ENCODE measurements at places on chromosomes 12 and 14.

DNA sequence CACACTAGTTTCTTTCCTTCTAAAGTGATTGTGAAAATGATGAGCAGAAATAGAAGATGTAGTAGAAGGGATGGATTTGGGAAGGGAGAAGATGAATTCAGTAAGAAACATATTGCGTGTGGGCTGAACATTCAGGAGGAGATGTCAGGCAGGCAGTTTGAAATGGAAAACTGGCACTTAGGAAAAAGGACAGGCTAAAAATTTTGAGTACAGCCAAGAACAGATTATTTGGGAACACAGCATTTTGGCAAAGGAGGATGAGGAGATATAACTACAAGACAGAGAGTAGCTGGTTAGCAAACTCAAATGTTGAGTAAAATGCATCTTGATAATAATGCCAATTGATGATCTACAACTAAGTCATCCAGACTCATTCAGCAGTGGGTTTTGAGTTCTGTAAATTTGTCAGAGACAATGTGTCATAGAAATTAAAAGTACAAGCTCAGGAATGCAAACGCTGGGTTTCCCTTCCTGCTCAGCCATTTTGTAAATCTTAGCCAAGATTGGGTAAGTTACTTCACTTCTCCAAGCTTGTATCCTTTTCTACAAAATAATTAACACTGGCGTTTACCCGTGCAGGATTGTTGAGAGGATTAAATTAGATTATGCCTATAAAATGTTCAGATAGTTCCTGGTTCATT, 255.0 kb downstream of the NAV3 start:
- no peak for DNase-seq

DNA sequence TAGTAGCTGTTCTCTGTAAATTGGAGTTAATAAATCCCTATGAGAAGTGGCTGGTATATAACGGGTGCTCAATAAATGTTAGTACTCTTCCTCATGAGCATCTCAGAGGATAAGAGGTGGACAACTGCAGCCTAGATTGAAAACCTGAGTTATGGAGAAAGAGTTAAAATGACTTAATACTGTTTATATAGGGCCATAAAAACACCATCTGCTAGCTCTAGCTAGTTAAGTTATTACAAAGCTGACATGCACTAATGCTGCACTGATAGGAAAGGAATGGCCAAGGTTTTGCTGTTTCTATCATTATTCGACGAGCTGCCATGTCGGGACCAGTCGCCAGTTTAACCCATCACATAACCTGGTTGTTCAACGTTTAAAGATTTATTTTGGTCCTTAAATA, 72.0 kb upstream of the SEL1L start:
- DNase-seq, result no peak

DNA sequence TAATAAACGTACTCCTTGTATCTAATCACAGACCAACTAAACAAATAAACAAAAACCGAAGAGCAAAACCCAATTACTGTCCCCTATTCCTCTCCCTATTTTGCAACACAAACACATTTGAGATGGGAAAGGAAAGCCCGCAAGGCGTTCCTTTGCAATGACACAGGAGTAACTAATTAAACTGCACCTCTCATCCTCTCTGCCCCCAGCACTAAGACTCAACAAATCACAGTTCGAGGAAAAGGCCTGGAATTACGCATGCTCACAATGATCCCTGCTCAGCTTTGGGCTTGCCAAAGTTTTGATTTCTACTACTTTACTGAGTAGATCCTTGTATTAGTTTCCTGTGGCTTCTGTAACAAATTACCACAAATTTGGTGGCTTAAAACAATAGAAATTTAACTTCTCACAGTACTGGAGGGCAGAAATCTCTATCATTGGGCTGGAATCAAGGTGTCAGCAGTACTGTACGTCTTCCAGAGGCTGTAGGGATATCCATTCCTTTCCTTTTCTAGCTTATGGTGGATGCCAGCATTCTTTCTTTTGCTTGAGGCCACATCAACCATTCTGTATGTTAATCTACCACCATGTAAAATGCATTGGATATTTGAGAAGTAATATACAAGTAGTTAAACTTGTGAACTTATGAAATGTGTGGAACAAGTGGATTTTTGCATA, 123.0 kb downstream of the NAV3 start:
- no peak for DNase-seq

DNA sequence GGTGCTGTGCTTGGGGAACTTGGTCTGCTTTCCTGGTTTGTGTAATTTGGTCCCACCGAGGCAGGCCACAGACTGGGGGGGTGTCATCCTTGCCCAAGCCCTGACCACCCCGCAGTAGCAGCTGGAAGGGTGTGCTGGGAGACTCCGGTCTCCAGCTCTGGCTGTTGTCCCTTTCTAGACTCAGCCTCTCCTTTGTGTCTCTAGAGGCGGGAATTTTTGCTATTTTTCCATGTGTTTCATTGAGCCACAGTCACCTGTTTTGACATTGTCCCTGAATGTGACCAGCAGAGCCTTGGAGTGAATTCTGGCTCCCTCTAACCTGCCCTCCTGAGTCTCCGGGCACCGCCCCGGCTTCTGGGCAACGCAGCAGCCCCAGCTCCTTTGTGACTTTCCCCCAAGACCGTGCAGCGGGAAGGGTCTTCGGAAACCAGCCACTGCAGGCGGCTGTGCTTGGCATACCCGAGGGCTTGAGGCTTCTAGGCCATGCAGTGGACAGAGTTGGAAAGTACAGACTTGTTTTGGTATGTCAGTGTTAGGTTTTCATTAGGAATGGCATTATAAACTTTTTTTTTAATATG, 98.6 kb downstream of the TNFAIP2 start:
- no peak for DNase-seq

DNA sequence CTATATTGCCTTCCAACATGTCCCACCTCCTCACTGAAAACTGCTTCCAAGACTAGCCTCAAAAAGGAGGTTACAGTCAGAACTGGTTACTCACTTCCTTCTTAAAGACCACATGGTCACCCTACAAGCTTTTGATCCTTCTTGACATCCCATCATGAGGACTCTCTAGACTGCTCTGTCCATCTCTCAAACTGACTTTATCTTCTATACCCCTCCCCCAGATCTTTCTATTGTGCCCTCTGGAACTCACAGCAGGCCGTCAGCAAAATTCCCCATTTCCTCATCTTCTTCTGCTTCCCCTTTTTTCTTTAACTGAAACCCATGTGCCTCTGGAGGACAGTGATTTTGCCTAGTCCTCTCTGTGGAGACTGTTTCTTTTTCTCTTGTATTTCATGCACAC, 18.1 kb upstream of the IGF1 start:
- DNase-seq, result no peak

- DNase-seq, result no peak
These were observed 148.4 kb upstream of the FKBP4 start for GRCh38 chr12:2646341-2646740.

DNA sequence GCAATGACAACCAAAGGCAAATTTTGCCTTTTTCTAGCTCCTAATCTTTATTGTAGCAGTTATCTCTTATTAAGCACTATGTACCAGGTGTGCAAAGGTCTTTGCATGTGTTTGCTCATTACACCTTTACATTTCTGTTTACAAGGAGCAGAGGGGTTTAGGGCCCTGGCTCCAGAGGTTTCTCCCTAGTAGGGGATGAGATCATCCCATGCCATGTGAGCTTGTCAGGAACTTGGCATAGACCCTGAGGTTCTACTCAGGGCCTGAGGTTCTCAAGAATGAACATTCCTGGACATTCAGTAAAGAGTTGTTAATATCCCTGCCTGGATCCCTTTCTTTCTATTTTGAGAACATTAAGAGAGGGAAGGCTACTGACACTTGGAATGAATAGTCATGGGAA, 292.0 kb downstream of the RPAP3 start:
- no peak for DNase-seq

DNA sequence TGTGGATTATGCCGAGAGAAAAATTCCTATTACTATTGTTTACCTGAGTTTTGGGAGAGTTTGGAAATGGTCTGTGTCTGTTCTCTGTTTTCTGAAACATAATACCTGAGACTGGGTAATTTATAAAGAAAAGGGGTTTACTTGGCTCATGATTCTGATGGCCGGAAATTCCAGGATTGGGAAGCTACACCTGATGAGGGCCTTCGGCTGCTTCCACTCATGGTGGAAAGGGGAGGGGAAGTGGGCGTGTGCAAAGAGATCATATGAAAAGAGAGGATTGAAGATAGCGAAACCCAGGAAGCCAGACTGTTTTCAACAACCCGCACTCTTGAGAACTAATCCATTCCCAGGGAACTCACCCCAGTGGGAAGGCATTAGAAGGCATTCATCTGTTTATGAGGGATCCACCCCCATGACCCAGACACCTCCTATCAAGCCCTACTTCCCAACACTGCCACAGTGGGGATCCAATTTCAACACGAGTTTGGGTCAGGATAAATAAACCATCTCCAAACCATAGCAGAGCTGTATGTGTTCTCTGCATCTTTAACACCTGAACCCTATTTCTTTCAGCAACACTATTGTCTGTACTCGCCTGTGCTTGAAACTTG, 51.1 kb downstream of the APAF1 start:
- DNase-seq, result no peak

DNA sequence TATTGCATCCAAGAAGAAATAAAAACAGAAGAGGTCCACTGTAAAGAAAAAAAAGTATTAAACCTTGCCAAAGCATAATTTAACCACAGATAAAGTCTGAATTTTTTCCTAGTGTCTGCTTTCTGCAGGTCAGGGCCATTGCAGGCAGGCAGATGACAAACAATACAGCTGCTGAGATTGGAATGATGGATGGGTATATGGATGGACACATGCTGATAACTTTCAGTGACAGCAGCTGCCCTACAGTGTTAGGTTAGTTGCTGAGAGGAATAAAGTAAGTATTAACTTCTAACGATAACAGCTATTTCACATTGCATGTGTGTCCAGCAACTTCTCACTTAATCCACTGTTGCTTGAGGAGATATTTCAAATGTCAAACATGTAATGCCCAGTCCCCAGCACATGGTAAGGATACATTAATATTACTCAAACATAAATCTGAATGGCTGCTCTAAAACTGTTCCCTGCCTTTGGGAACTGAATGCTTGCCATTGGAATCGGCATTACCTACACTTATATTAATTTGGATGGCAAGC, 515.3 kb downstream of the RMST start:
- DNase-seq, result no peak

GRCh38 chr14:55015006-55015405, 11.9 kb downstream of the WDHD1 start:
- no peak for DNase-seq

DNA sequence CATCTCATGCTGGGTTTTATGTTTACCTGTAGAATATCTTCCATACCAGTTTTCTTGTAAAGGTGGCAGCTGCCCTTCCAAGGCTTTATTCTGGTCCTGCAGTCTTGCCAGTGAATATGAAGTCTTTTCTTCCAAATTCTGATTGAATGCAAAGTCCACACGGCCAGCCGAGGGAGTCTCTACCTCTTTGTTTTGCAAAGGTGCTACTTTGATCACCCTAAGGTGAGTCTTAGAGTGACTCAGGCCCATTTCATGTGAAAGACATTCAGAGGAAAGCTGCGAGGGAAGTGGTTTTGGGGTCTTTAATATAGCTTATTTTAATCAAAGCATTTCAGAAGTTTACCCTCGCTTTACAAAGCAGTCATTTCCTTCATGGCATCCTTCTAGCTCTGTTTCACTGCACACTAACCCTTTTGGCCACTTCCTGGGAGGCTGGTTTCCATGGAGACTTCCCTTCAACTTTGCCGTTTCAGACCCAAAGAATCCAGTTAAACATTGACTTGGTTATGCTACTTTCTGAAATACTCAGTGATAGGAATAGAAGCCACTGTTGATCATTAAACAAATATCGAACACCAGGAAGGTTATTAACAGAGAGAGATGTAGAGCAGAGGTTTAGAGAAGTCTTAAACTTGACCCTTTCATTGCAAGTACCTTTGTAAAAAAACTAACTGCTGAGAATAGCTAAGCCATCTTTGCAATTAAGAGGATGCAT, at the start of gene CCDC198:
CCDC198 (minus strand) TSS at position 391 of the 715 bp plus-strand sequence; CDS start at position 249, 142 bp downstream.
- DNase-seq, result no peak

GRCh38 chr12:52205612-52206303, 13.9 kb upstream of the KRT80 start:
- DNase-seq, result no peak

GRCh38 chr12:26274441-26275312, 79.3 kb downstream of the SSPN start:
- DNase-seq, result no peak

- no peak for DNase-seq
These were observed 1234.6 kb downstream of the SLC16A7 start for GRCh38 chr12:60830381-60830780.

GRCh38 chr12:54228471-54228870, 39.7 kb upstream of the SMUG1 start:
- no peak for DNase-seq

DNA sequence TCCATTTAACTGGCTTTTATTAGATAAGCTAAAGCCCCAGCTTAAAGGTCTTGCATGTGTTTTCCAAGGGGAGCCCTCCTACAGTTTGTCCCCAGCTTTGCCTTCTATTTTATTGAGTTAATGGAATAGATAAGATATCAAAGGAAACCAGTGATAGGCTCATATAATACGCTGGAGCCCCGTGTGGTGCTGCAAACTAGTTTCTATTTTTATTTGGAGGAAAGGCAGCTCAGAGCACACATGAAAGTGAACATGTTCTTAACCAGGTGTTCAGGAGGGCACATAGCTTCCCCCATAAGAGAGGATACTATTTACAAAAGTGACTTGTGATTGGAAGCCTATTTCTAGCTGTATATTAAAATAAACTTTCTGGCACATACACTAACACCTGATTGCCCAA, 251.7 kb downstream of the PDZRN4 start:
- DNase-seq, result no peak

- no peak for DNase-seq
These were observed 9.2 kb upstream of the RILPL2 start for GRCh38 chr12:123445388-123446332.

GRCh38 chr14:99231161-99231849, 40.7 kb downstream of the BCL11B start:
- DNase-seq, result no peak

DNA sequence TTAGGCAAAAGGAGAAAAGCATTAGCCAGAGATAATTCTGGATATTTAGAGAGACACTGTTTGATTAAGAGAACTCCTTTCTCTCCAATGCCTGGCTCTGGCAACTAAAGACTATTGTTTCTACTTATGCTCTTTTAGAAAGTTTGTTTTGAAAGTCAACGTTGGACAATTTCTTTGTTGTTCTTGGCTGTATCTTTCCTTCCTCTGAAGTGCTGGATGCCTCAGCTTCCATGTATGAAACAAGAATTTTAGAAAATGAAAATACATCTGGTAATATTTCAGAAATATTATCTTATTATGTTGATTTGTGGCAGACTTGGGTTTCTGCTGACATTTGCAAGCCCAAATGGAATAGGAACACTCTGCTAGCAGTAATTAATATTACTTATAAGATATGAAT, 382.6 kb downstream of the SNAPC1 start:
- no peak for DNase-seq

DNA sequence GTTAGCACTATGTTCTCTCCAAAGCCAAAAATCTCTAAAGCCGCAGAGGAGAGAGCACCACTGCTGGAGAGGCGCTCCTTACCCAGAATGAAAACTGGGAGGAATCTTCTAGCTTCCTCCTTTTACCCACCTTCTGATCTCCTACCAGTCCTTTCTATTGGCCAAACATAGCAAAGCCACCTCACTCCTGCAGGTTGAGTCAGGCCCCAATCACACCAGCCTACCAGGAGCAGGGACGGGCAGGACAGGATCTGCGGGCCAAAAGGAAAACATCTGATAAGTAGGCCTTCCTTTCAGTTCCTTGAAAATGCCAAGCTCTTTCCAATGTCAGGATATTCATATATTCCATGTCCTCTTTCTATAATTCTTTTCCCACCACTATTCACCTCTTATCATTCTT, 197.7 kb upstream of the CNOT2 start:
- no peak for DNase-seq

All from anterior cingulate cortex (tissue), 58 donors.